ENCODE measurements at places on chromosomes 3 and 15.

DNA sequence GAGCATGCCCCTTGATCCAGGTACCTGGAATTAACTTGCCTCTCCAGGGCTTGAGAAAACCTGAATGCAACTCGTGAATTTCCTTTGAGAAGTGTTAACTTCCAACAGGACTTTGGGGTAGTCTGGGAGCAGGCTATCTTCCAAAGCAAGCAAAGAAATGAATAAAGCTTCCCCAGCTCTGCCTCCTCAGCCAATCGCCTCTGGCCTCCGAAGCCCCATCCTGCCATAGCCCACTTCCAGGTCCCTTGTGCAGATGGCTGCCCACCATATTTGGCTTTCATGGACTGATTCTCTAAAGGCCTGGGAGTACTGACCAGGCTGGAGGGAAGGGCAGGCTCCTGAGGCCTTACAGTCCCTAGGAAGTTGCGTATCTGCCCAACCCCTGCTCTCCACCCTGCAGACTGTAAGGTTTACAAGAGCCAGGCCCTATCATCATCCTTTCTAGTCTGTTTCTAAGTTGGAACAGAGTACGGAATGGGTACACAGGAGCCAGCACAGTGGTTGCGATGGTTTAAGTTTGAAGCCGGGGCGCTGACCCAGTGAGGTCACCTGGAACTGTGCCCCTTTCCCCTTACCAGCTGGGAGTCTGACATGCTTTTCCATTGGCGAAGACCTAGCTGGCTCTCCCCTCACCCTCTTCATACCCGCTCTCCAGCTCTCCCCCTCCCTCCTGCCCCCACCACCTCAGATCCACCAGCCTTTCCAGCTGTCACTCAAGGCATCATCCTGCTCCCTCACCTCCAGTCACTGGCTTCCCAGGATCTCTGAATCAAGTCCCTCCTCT lies 1.1 kb upstream of the PML start:
- no peak for DNase-seq

DNA sequence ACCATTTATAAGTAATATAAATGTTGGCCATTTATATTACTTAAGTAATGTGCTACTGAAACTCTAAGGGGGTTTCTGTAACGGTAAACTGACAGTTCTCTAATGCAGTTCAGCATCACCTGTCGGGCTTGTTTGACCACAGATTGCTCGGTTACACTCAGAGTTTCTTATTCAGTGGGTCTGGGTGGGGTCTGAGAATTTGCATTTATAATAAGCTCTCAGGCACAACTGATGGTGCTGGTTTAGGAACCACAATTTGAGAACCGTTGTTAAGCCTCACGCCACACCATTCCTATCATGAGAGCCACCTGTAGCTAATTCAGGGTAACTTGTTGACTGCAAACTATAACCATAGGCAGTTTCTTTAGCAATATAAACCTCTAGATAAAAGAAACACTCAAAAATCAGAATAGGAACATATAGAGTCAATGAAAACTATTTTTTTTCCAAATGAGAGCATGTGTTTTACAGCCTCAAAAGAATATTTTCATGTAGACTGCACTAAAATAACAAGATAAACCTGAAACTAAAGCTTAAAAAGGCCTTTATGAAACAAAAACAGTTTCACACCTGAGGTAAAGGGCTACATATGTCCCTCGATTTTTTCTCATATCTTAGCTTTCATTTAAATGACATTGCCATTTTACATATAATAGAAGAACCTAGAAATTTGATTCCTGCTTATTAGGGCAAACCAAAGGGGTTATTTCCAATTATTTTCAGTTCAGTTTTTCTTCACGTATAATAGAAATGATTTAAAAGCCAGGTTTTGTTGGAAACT lies 604.8 kb downstream of the UNC13C start:
- DNase-seq = no peak

DNA sequence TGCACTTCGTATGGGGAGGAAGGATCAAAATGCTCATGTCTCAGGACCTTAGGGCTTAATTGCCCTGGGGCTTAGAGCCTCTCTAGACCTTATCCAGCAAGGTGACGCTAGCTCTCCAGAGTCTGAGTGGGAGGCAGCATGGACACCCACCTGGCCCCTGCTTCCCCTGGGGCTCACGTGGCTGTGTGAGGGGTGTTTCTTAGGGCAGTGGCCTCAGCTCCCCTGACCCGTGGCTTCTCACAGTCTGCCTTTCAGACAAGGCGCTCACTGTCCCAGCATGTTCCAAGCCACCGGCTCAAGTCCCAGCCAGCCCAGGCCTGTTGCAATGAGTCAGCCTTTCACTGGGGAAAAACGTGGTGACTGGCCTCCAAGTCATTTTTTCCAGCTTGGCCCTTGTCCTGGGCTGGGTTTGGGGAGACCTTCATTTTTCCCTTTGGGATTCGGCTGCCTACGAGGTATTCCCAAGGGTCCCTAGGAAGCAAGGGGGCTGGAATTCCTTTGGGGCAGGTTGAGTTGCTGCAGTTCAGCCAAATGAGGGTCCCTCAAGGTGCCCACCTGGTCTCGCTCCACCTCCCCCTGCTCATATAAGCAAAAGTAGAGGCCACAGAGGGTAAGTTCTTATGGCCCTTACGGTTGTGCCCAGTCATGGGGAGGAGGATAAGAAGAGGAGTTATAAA lies 15.7 kb downstream of the BHLHE40 start:
- no peak for DNase-seq

GRCh38 chr3:189214651-189215050 lies 42.9 kb downstream of the TPRG1 start:
- no peak for DNase-seq

GRCh38 chr15:56805466-56806147 lies 72.3 kb upstream of the ZNF280D start:
- no peak for DNase-seq

DNA sequence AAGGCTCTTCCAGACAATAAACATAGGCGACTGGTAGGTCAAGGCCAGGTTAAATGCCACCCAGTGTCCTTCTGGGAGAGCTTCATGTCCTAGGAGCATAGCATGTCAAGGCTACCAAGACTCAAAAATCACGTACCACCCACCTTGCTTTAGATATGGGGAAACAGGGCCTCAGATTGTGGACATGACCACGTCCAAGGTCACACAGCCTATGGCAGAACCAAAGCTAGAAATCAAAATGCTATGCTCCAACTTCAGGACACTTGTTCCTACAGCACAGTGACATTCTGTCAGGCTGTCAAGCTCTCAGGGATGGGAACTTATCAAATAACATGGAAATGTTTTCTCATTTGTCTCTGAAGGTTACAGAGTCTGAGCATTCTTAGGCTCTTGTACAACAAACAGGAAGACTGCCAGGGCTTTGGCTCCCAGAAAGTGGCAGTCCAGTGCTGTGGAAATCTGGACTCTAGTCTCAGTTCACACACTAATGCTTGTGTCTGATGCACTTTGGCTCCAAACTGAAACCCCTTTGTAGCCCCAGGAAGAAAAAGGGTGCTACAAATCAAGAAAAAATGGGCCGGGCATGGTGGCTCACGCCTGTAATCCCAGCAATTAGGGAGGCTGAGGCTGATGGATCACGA lies 170.4 kb upstream of the LPP start:
- DNase-seq = peak; percentile 33

DNA sequence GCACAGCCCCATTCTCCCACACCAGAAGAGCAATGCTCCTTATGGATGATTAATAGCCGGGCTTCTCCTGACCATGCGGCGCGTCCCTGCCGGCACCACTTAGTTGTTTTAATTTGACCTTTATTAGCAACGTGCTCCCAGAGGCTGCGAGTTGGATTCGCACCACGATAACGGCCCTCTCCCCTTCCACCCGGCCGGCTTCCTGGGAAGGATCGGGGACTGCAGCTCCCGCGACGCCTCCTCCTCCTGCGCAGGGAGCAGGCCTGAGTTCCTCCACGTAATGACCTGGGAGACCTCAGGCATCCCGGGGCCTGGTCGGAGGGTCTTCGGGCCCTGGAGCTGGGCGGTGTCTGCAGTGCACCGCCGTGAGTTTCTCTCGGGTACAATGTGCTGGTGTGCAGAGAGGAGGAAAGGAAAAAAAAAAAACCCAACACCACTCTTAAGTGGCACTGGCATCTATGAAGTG lies 243.3 kb upstream of the TOPAZ1 start:
- DNase-seq = no peak

DNA sequence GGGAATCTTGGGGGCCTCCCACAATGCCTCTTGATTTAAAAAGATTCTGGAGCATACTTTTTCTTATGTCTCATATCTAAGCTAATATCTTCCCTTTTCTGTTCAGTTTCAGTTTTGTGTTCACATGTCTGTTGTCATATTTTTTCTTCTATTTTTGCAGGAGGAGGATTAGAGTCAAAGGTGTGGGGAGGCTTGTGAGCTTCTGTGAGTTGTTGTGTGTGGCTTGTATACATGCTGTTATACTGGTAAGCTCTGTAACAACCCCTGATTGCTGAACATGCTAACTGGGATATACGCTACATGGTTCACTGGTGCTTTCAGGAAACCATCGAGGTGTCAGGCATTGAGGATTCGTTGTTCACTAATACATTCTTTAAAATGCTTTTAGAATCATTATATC lies 83.5 kb downstream of the SLC25A26 start:
- DNase-seq = no peak

All from cerebellar cortex (tissue), 1 donor.